ENCODE measurements at places on chromosomes 16 and 17.

DNA sequence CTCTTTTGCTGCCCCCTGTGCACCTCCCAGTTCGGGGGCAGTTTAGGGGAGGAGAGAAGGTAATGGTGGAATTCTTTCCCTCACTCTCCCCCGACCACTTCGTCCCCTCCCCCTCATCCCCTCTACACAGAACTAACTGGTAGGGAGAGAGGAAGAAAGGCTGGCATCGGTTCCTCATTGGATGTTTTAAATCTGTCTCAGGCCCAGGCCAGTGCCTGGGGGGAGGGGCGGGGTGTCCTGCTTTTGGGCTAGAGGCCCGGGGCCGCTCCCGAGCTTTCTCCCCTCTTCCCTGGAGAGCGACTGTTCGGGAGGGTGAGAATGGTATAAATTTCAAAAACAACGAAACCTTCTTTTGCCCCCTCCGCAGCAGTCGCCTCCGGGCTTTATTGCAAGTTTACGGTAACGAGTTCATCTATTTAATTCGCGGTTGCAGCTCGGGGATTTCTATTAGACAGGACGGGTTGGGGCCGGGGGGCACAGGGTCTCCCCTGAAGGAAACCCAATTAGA is at the start of gene PRAC2:
PRAC2 (plus strand) TSS at position 271 of the 508 bp plus-strand sequence. CDS start 1,226 bp downstream, outside the sequence.
- no peak for DNase-seq

DNA sequence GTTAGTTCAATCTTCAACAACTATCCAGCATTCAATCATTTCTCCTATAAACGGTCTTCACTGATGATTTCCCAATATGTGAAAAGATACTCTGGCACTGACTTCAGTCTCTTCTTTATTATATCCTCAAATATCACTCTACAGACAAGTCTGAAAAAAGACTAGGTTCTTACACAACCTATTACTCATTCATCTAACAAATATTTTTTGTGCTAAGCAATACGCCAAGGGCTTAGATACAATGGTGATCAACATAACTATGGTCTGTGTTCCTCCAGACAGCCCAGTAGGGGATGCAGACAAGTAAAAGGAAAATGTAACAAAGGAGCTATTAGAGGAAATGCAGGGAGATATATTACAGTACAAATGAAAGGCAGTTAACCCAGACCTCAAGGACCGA is 63.9 kb downstream of the MYO1D start:
- DNase-seq: no peak

DNA sequence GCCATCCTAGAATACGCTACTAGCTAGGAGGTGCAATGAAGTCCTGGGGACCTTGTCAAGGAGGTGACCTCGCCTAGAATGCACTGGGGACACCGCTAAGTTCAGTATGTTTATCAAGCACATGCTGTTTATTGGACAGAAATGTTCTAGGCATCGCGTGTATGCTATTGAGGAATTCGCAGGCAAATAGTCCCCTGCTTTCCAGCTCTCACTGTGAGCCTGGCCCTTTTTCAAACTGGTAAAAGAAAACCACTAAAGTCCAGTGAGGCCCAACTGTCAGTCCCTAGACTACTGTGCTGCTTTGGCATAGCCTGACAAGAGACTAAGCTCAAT is 1.2 kb upstream of the FAM222B start:
- DNase-seq: no peak

DNA sequence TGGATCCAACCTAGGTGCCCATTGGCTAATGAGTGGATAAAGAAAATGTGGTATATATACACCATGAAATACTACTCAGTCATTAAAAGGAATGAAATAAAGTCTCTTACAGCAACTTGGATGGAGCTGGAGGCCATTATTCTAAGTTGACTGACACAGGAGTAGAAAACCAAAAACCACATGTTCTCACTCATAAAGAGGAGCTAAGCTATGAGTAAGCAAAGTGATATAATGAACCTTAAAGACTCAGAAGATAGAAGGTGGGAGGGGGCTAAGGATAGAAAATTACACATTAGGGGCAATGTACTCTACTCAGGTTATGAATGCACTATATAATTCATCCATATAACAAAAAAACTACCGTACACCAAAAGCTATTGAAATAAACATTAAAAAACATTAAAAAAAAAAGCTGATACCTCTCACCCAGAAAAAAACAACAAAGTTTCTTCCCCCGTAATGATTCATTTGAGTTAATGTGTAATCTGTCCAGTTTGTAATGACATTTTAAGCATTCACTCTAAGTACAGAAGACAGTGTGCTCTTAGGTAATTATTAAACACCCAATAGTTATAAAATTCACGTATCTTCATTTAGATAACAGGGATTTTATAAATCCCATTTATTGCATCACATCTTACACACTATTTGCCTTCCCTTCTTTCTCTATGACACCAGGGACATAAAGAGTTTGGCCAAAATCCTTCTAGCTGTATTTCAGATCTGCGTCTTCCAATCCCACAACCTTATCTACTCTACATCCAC is 941.5 kb downstream of the CDH11 start:
- DNase-seq: no peak

GRCh38 chr17:31211352-31212012 is 85.6 kb downstream of the OMG start:
- no peak for DNase-seq

DNA sequence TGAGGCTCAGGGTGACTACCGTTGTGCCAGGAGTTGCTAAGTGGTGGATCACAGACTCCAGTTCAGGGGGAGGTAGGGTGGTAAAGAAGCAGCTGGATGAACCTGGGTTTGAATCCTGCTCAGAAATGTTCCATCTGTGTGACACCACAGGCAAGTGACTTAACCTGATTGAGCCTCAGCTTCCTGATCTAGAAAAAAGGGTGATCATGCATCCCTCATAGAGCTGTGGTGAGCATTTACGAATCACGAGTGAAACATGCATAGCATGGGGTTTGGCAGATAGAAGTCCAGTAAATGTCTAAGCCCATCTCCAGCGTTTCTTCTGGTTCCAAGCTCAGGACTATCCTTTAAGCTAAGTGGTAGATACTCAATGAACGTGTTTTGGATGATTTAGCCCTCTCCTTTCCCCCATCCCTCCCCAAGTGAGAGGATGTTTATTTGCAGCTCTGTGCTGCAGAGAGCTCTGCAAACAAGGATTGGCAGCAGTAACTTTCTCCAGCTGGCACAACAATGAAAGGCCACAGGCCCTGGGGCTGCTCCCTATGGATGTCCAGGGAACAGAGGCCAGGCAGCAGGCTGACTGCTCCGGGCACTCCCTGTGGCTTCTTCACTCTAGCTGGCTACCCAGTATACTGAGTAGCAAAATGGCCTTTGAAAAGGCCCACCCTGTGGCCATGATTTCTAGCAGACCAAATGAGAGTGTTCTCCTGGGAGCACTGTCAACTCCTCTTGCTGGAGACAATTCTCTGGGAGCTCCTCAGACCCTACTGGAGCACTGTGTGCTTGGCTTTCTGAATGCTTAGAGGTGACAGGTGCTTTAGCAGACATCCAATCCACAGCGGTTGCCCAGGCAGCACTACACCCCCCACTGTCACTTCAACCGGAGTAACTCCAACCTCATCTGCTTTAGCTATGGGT is 21.3 kb downstream of the CA4 start:
- DNase-seq: no peak

- no peak for DNase-seq
These were observed 7.5 kb upstream of the CSNK2A2 start for GRCh38 chr16:58205276-58206036.

DNA sequence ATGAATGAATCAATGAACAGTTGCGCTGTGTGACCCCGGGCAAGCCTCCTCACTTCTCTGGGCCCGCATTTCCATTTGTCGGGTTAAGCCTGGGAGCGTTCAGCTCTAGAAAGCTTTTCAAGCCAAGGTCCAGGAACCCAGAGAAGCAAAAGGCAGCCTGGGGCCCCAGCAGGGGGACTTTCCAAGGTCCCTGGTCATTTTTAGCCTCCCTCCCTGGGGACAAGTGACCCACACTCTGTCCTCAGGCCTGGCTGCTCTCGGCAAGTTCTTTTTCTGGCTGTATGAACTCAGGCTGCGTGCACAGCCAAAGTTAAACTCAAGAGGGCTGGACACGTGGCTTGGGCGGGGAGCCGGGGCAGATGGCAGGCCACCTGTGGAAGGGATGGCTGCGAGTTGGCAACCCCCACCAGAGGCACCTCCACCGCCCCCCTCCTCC is 41.4 kb upstream of the CIBAR2 start:
- no peak for DNase-seq

- no peak for DNase-seq
These were observed 17.0 kb downstream of the PRCD start for GRCh38 chr17:76556765-76557367.

- peak; percentile 11 for DNase-seq
These were observed 62.9 kb downstream of the SMURF2 start for GRCh38 chr17:64599187-64599676.

- DNase-seq: no peak
These were observed 10.9 kb downstream of the USP22 start for GRCh38 chr17:21031756-21032396.

DNA sequence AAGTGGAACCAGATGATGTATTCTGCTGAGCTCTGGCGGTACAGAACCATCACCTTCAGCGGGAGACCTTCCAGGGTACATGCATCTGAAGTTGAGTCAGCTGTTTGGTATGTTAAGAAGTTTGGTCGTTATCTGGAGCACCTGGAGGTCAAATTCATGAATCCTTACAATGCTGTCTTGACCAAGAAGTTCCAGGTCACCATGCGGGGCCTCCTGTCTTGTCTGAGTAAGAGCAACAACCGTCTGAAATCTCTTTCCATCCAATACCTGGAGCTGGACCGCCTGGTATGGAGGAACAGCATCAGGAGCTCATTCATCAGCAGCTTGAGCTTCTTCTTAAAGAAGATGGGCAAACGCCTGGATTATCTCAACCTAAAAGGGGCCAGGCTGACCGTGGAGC is 4.0 kb downstream of the FBXO39 start:
- DNase-seq: no peak

DNA sequence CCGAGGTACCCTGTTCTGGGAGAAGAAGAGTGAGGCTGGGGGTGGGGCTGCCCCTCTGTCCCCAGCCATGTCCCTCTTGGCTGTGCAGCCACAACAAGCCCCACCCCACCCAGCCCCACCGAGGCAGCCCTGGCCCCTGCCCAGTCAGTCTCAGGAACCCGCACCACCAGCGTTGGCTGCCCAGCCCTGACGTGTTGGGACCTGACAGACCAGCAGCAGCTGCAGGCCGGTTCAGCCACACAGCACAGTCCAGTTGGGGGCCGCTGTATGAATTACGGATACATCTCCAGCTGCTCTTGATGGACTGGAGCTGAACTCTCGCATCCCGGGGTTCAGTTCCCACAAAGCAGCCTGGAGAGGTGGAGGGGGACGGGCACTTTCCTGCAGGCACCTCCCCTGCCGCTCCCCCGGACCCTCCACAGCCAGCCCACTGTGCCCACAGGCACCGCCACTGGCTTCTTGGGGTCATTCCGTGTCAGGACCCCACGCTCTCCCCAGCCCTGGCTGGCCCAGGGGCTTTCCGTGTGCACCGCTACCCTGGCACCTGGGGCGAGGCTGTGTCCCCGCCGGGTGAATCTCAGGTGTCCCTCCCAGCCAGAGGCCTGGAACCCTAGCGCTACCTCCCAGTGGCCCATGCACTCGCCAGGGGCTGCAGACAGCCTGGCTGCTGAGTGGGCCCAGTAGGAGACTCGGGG is 7.1 kb downstream of the CDH15 start:
- DNase-seq: no peak

DNA sequence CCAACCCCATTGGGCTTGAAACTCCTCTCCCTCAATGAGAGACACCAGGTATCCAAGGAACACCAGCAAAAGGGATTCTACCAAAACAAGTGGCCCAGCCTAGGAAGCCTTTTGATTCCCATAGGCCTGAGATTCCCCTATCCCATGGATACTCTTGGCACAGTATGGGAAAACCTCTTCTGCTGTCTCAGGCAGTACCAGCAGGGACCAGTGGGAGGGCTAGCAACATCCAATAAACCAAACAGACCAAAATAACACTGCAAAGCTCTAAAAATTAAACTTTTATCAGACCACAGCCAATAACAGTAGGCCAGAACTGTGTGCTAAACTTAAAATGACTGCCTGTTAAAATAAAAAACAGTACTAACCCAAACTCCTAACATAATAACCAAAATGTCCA is 153.9 kb upstream of the CES5A start:
- no peak for DNase-seq

GRCh38 chr16:10613785-10614485 is 33.5 kb upstream of the EMP2 start:
- no peak for DNase-seq

DNA sequence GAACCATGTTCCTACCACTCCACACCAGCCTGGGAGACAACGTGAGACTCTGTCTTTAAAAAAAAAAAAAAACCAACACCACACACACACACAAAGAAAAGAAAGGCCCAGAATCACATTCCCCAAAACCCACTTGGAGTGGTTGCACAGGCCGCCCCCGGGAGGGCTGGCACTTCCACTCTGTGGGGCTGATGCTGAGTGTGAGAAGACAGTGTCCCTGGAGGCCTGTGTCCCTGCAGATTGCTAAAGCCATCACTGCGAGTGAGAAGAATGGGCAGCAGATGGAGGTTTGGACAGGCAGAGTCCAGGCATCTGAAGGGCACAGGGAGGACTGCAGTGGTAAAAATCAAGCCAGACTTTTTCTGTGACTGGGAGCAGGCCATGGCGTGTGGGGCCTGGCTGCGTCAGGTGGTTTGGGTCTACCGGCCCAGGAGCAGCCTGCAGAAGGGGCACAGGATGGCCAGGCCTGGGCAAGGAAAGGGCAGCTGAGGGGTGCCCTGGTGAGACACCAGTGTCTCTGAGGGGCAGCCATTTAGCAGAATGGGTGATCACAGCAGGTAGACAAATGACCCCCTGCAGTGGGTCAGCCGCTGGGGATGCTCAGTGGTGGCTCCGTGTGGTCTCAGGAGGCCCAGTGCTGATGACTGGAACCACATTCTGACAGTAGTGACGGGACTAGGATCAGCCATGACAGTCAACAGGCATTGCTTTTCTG is 13.1 kb downstream of the CTRB2 start:
- no peak for DNase-seq

Measured in stimulated activated CD4-positive, alpha-beta T cell treated with anti-CD3 and anti-CD28 coated beads, Interleukin-1b, Interleukin-23, amount 100 ng/mL, for 24 hours (primary cell).